Thyroid gland (tissue), 4 donors: ENCODE measurements at places on chromosomes 1 and 21.
A peak's percentile ranks its signal among the peaks of the same experiment; 100 is the strongest.

- DNase-seq = no peak
Measured at GRCh38 chr1:27143401-27143800, 11.5 kb downstream of the SLC9A1 start.

DNA sequence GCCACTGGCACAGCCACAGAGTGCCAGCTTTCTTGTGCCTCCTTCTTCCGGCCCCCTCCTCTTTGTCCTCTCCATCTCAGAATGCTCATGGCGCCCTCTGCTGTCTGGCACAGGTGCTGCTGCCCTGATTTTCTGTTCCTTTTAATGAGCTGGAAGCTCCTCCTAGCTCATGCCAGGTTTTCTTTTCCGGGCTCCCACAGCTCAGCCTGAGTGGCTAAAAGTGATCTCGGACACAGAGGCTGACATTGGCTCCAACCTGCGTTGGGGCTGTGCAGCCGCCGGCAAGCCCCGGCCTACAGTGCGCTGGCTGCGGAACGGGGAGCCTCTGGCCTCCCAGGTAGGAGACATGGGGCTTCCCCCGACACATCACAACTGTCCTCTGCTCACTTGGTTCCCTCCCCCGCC is 18.7 kb downstream of the CNTN2 start:
- peak; percentile 90 for DNase-seq

DNA sequence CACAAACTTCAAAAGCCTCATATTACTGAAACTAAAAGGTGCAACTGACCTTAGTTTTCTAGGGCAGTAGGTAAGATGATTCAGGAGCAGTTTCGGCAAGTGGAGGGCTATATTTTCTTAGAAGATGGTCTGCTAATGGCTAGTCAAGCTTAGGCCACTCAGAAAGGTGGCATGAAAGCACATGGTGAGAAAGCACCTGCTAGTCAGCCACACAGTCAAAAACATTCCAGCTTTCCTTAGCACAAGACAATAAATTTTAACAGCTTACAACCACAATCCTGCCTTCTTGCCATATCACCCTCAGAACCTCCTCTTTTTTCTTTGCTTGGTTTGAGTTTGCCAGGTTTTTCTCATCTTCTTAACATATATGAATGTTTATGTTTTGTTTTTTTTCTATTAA is 81.1 kb upstream of the SLFNL1 start:
- no peak for DNase-seq

- DNase-seq = no peak
Measured at GRCh38 chr1:10663678-10664035, 132.8 kb downstream of the CASZ1 start.

- DNase-seq = no peak
Measured at GRCh38 chr1:222653178-222653827, 35.4 kb downstream of the MIA3 start.
